ENCODE measurements at places on chromosomes 11 and 22. TPM values are rescaled to one million over a fixed set of nuclear protein-coding genes. Genes with fewer than 3 reads are reported as not detected.

The DYNC2H1 gene
- total RNA-seq = 26.2 TPM

The PANX3 gene
- not detected for total RNA-seq

- no peak for DNase-seq
Observed at GRCh38 chr11:95266751-95267374, 35.9 kb upstream of the SESN3 start.

DNA sequence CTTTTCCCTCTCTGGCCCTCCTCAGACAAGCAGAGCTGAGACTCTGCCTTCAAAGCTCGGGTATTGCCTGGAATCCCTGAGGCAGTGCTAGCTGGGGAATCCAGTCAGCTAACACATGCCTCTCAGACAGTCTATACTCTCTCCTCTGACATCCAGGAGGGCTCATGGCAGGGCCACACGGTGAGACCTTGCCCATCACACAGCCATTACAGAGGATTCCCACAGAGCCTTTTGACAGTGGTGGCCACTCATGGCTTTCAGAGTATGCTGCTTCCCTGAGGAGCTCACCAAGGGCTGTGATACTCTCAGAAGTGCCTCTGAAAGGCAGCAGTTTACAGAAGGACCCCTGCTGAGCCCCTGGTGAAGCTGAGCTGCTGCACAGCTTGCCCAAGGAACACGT lies 165.3 kb downstream of the RRAS2 start:
- no peak for DNase-seq

The ZP1 gene
- total RNA-seq = not detected

- DNase-seq = no peak
Observed at GRCh38 chr11:63869171-63869591, 30.3 kb downstream of the MARK2 start.

DNA sequence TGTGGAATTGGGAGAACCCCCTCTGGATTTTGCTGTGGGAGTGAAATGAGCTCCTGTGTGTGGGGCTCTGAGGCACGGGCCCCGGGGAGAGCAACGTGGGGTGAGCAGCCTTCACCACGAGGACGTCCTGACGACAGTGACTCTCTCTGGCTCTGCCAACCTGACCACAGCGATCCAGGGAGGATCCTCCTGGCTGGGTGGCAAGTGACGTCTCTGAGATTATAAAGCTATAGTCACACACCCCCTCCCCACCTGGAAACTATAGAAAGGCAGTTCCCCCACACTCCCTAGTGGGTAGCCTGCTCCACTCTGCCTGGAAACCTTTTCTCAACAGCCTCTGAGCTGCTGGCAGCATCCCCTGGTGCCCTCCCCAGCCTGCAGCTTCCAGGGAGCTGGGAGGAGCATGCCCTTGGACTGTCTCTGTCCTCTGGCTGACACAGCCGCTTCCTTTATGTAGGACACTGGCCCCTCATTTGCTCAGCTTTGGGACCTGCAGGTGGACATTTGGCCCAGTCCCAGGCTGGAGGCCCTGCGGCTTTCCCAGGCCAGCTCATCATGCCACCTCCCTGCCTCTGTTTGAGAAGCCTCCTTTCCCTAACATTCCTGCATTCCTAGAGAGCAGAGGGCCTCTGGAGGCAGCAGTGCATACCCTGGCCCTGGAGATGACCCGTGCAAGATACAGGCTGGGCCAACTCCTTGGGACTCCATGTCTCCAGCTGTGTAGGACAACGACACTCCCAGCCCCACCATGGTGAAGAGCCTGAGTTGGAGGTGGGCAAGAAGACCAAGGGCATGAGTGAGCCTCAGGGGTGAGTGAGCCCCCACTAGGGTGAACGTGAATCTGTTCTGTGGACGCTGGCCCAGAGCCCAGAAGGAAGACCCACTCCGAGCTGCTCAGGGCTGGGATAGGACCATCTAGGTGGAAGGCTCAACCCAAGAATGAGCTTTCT lies 314.0 kb downstream of the NTM start:
- DNase-seq = no peak

DNA sequence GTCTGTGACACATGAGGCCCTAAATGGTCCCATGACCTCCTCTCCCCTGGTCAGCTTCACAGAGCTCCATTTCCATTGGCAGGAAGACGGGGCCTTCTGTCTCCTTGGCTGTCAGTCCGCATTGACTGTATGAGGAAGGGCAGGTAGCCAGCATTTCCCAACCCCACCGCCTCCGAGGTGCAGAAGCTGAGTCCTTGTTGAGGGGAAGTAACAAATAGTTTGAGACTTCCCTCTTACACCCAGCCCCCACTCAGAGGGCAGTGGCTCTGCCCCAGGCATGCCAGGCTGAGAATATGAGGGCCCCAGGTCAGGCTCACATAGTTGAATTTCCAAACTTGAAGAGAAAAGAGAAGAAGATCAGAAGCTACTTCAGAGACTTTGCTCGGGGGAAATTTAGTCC lies 611.1 kb downstream of the BRD1 start:
- DNase-seq = no peak

All from adrenal gland (tissue), 19 donors.